ENCODE measurements at places on chromosomes 2 and 18. TPM values are rescaled to one million over a fixed set of nuclear protein-coding genes. Genes with fewer than 3 reads are reported as not detected.

Gene ADD2
- total RNA-seq = 12.8 TPM

Gene TNFRSF11A
- total RNA-seq = 4.0 TPM

DNA sequence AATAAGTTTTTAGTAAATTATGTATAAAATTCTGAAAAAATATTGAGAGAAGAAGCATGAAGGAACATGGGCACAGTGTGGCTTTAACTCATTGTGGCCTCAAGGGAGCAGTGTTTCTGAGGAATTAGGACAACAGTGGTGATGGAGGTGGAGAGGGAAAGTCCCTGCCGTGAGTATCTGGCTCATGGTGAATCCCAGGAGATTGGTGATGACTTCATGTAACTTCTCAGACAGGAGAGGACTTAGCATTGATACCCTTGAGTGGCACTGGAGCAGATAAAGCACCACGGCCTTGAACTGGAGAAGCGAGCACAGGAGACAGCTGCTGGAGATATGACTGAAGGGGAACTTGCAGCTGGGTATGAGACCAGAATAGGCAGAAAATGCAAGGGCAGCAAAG lies 35.0 kb upstream of the LRP1B start:
- no peaks in the 10 kb centered on the region for H3K36me3 ChIP-seq
- no peak overlapping the region for H3K27ac ChIP-seq
- no peak overlapping the region for H3K4me3 ChIP-seq
- H3K4me1 ChIP-seq = no peaks in the 10 kb centered on the region
- no peaks in the 10 kb centered on the region for H3K27me3 ChIP-seq

DNA sequence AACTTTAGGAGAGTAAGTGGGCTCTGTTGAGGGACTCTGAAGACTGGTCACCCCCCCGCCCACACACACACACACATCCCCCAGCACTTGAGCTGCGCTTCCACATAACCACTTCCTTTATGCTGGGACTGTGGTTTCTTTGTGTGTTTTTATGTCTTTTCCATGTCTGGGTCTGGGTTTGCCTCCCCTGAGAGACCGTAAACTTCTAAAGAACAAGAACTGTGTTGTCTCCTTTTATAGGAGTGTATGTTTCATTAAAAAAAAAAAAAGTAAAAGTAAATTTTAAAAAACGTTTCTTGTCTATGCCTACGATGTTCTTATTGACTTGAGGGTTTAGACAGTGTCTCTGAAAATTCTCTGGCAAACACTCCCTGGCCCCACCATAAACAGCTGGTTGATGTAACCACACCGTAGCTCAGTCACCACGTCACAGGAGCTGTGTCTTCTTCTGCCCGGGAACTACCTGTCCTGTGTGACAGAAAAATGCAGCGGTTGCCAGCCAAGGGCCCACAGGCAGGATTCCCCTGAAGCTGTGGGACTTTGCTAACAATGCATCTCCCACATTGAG lies 68.0 kb downstream of the KLHL29 start:
- H3K27me3 ChIP-seq = peaks cover 37% of the 10 kb centered on the region
- peak overlapping the region; percentile 47 for H3K4me3 ChIP-seq
- no peaks in the 10 kb centered on the region for H3K36me3 ChIP-seq
- H3K4me1 ChIP-seq = peaks cover 39% of the 10 kb centered on the region
- peak; percentile 57 for DNase-seq

Gene SULT1C4
- not detected for total RNA-seq

Gene GPR35
- 21.6 TPM for total RNA-seq

Gene CCDC68
- total RNA-seq = not detected

DNA sequence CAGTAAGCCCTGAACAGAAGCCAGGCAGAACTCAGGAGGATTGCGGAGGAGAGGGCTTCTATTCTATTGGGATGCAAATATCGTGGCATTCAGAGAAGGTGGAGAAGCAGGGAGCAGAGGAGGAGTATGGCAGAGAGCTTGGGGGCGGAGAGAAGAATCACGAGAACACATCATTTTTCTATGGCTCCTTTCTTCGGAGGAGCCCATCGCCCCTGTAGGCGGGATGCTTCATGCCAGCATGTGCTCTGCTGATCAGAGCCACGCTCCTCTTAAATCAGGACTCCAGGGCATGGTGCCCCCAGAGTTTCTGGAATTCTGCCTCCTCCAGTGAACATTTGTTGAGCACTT lies 71.1 kb downstream of the CIB4 start:
- no peak for DNase-seq
- H3K4me3 ChIP-seq = no peak overlapping the region
- H3K36me3 ChIP-seq = no peaks in the 10 kb centered on the region
- no peaks in the 10 kb centered on the region for H3K4me1 ChIP-seq
- peaks cover 27% of the 10 kb centered on the region for H3K27me3 ChIP-seq

Gene PRSS56
- total RNA-seq = not detected

DNA sequence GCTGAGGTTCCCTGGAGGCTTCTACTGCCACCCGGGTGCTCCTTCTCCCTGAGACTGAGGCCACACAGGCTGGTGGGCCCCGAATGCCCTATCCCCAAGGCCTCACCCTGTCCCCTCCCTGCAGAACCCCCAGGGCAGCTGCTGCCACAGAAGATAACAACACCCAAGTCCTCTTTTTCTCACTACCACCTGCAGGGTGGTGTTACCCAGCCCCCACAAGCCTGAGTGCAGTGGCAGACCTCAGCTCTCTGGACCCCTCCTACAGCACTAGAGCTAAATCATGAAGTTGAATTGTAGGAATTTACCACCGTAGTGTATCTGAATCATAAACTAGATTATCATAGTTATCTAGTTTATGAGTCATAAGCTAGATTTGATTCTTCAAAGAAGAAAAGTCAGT lies 7.3 kb upstream of the CENPA start:
- H3K27ac ChIP-seq = no peak overlapping the region
- peaks cover 14% of the 10 kb centered on the region for H3K4me1 ChIP-seq
- no peak for DNase-seq
- peaks cover 47% of the 10 kb centered on the region for H3K36me3 ChIP-seq

GRCh38 chr2:45806563-45807358 lies 155.3 kb downstream of the PRKCE start:
- no peaks in the 10 kb centered on the region for H3K27me3 ChIP-seq
- no peaks in the 10 kb centered on the region for H3K36me3 ChIP-seq
- DNase-seq = no peak
- no peak overlapping the region for H3K4me3 ChIP-seq
- no peaks in the 10 kb centered on the region for H3K4me1 ChIP-seq

DNA sequence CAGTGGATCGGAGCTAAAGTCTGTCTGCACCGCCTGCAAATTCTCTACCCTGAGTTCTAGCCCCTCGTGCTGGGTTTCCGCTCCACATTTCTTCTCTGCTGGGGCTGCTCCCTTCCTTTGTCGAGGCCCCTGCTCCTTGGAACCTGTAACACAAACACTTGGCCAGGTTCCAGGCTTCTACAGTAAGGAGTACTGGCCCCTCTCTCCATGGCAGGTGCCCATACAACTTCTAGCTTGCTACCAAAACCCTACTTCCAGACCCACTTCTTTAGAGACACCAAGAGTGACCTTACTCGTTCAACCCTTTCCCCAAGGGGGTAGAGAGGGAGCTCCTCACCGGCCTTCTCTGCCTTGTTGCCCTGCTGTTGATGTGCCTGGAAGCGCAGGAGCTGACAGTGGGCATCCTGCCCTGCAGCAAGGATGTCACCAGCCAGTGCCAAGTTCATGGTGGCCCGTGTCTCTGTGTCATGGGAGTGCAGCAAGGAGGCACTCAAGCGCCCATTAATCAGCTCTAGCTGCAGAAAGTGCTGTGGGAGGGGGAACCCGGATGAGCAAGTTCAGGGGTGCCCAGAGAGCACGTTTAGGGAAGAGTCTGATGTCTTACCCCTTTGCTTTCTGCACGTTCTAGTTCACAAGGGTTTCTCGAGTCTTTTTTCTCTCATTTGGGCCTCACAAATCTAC lies 1.1 kb downstream of the PREB start:
- H3K4me3 ChIP-seq = peak overlapping the region; percentile 94
- peaks cover 42% of the 10 kb centered on the region for H3K36me3 ChIP-seq
- H3K27me3 ChIP-seq = no peaks in the 10 kb centered on the region
- peaks cover 29% of the 10 kb centered on the region for H3K4me1 ChIP-seq
- H3K27ac ChIP-seq = peak overlapping the region; percentile 84

Gene LRP1B
- not detected for total RNA-seq

- H3K27me3 ChIP-seq = peaks cover 7% of the 10 kb centered on the region
- DNase-seq = peak; percentile 1
- H3K36me3 ChIP-seq = no peaks in the 10 kb centered on the region
- H3K27ac ChIP-seq = no peak overlapping the region
- H3K4me1 ChIP-seq = peaks cover 14% of the 10 kb centered on the region
Observed at GRCh38 chr2:172211512-172211911, 108.8 kb upstream of the DLX2 start.

- peaks cover 17% of the 10 kb centered on the region for H3K27me3 ChIP-seq
- no peak overlapping the region for H3K4me3 ChIP-seq
Observed at GRCh38 chr2:173132531-173132930, 56.9 kb downstream of the MAP3K20 start.

GRCh38 chr2:169366066-169366465 lies 3.7 kb upstream of the LRP2 start:
- peaks cover 36% of the 10 kb centered on the region for H3K4me1 ChIP-seq
- H3K36me3 ChIP-seq = peaks cover 6% of the 10 kb centered on the region
- peaks cover 48% of the 10 kb centered on the region for H3K27me3 ChIP-seq
- DNase-seq = no peak
- H3K27ac ChIP-seq = no peak overlapping the region
